ENCODE measurements at places on chromosomes 7 and 10. TPM values are rescaled to one million over a fixed set of nuclear protein-coding genes. Genes with fewer than 3 reads are reported as not detected.

DNA sequence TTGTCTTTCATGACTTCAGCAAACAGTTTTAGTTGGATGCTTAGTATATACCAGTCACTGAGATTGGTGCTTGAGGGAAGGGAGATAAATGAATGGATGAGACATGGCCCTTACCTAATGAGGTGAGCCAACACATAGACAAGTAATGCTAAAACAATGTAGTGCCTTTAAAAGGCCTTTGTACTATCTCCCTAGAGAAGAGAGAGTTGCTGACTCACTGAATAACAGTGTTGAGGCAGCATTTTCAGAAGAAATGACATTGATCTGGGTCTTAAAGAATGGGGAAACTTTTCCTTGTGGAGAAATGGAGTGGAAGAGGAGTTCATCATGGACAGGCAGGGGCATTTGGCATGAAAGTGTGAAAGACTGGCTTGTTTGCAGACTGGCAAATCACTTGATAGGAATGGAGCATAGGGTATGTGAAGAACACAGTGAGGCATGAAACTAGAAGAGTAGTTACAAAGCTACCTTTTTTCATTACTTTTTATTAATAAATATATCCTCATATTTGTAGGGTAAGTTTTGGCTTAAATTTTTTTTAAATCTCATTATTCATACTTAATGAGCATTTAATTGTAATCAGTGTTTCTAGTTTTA lies 91.2 kb downstream of the KAT6B start:
- no peak for ATAC-seq

DNA sequence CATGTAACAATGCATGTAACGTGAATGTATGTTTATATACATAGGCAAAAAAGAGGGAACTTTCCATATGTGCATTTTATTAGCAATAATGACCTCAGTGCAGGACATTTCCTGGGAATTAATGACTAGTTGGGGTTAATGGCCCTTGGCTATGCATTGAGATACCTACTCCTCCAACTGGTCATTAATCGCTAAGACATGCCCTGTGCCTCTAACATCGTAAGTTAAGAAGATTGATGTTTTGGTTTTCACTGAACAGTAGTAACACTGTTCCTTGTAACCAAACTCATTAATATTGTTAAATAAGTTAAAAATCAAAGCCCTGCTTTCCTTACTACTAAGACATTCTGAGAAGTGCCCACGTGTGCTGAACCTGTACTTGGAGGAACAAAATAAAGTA lies 61.7 kb downstream of the SEMA3D start:
- ATAC-seq, result no peak

- no peak for ATAC-seq
Observed at GRCh38 chr10:34454590-34455261, 360.4 kb downstream of the PARD3 start.

- ATAC-seq, result no peak
Observed at GRCh38 chr7:27459731-27460053, 203.0 kb downstream of the HIBADH start.

DNA sequence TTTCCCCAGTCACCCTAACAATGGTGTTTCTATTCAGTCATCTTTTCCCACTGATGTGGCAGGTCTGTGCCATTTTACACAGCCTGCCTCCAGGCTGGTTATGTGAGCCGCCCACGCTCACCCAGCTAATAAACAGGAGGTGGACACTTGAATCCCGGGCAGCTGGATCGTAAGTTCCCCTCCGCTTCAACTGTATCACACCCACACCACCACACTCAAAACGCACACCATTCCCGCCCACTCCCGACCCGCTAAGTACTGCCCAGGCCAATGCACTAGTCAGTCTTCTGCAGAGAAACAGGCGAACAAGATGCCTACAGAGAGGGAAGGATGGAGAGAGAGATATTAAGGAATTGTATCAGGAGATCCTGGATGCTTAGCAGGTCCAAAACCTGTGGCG lies 38.9 kb upstream of the PFKP start:
- ATAC-seq, result no peak

DNA sequence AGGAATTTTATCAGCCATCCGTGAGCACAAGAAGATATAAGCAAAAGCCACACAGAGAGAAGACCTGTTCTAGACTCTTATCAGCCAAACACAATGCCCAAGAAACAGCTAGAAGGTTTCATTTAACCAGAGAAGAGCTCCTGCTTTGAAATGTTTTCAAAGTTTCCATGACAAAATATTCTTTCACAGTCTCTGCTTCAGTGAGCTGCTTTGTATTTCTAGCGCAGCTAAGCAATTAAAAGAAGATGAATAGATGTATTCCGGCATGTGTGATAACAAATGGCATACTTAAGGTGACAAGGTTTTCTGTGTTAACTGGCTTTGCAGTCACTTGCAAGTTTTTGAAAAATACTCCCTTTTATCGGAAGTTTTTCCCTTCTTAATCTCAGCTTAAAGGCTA lies 78.9 kb upstream of the NXPH1 start:
- ATAC-seq, result no peak

DNA sequence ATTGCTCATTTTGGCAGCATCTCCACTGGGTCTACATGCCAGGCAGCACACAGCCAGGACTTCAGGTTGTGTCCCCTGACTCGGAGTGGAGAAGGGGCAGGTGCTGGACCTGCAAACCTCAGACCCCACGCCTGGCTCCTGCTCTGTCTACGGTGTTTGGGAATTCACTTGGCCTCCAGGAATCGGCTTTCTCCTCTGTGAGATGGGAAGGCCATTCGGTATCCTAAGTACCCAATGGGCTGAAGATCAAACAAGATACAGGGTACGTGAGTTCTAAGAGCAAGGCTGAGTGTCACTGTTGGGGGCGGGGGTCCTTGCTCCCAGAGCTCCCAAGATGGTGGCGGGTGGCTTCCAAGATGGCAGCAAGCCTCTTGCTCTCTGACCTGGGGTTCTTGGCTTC lies 73.2 kb upstream of the EN2 start:
- no peak for ATAC-seq

DRGX gene
- total RNA-seq, result not detected

TAS2R3 gene
- total RNA-seq, result 3.8 TPM

BTBD16 gene
- total RNA-seq, result not detected

FXYD4 gene
- total RNA-seq, result not detected

All from activated T-helper 17 cell treated with anti-CD3 and anti-CD28 coated beads, Interleukin-2, amount 50 U/mL, for 72 hours (primary cell).